ENCODE measurements at places on chromosomes 4 and X.

GRCh38 chr4:39036172-39036571 lies 4.0 kb upstream of the TMEM156 start:
- peak; percentile 46 for DNase-seq

DNA sequence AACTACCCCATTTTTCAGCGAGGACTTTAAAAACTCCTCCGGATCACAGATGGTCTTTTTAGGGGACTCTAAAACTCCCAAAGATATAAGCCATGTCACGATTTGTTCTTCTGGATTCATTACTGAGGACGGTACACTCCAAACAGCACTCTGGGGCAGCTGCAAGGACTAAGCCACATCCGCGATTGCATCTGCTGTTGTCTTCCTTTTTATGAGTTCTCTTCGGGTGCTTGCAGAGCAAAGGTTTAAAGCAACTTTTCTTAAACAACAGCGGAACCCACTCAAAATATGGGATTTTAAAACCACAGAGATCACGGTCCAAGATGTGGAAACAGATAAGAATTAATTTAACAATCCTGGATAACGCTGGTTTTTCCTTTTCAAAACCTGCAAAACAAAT lies at the start of gene ARHGEF6:
TSS of gene ARHGEF6 (minus strand) at position 170 of the 400 bp plus-strand sequence. CDS start at position 120, 50 bp downstream.
- DNase-seq: no peak

- peak; percentile 34 for DNase-seq
Measured at GRCh38 chrX:71870208-71871098, 40.2 kb upstream of the NHSL2 start.

DNA sequence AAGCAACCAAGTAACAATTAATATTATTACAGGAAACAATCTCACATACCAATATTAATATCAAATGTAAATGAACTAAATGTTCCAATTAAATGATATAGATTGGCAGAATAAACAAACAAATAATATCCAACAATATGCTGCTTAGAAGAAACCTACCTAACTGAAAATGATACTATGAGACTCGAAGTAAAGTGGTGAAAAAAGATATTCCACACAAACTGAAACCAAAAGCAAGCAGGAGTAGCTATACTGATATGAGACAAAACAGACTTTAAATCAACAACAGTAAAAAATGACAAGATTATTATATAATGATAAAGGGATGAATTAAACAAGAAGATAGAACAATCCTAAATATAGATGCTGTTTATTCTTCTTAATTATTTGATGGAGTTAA lies 140.1 kb downstream of the SPANXN4 start:
- DNase-seq: no peak

DNA sequence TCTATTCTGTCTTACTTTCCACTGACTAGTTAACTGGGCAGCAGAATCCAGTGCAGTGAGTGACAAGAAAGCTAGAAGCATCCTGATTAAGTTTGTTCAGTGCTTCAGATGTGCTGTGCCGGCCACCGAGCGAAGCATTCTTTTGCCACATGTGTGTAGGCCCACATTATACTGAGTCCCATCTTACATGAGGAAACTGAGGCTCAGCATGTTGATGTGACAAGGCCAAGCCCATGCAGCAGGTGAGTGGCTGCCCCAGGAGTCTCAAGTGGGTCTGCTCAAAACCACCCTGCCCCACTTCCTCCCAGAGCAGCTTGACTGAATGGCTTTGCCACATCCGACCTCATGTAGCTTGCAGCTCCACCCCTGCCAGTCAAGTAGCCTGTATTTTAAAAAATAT lies 50.5 kb downstream of the RHOH start:
- DNase-seq: no peak
